ENCODE measurements at places on chromosomes 2 and 18.

DNA sequence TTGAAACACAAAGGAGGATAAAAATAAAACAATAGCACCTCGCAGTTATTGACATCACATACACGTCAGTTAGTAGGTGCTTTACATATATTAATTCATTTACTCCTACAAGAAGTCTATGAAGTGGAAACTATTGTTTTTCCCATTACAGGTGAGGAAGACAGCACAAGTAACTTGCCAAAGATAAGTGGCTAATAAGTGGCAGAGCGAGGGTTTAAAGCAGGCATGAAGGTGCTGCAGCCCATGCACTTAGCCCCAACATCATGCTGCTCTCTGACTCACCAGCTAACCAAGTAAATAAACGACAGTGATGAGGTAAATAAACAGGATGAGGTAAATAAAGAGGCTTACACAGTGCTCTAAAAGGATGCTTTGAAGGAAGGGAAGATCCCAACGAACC lies 498.6 kb upstream of the ZEB2 start:
- no peak for DNase-seq

- DNase-seq = no peak
These were observed 339.8 kb upstream of the TCF4 start for GRCh38 chr18:55927831-55928230.

- DNase-seq = no peak
These were observed 70.7 kb downstream of the EML4 start for GRCh38 chr2:42239811-42240210.

DNA sequence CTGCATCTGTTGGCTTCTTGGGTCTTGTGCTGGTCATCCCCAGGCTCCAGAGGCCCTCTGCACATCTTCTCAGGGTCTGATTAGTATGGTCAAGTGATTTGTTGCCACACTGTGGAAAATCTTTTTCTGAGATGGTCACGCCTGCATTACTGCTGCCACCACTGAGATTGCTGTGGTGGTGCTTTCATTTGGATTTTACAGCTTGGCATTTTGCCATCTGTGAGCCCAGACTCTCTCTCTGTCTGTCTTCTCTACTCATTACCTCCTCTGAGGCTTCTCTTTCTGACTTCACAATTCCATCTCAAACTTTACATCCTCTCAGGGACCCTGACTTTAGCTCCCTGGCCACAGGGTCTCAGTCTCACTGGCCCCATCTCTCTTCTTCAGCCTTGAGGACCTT lies 154.6 kb downstream of the LRRTM1 start:
- no peak for DNase-seq

DNA sequence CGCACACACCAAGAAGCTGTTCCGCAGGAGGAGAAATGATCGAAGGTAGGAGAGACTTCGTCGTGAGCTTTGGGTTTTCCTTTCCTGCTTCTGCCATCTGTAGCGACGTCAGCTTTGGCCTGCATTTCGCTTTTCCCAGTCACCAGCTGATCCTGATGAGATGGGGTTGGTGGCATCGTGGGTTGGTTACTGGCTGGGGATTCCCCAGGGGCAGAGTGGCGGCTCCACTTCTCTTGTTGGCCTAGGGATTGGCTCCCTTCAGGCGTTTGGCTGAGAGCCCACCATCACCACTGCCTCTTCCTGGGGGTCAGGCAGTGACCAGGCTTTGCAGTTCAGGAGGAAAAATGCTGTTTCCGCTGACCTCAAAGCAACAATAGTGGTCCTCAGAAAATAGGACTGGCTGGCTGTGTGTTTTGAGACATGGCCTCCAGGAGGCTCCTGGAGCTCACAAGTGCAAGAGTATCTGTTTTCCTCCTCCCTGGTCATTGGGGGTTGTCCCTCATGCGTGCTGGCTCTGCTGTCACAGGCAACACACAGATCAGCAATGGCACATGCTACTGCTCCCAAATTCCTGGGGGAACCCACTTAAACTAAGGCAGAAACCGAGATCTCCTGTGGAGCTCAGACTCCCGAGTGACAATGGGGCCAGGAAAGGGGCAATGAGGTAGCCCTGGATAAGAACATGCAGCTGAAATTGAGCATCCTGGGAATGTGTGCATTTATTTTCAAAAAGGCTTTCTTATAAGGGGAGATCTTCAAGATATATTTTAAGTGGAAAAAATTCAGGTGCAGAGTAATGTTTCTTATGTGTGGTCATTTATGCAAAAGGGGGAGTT lies 173.0 kb downstream of the CTIF start:
- peak; percentile 7 for DNase-seq

- DNase-seq = no peak
These were observed 14.6 kb upstream of the KCNE4 start for GRCh38 chr2:223037445-223037800.

DNA sequence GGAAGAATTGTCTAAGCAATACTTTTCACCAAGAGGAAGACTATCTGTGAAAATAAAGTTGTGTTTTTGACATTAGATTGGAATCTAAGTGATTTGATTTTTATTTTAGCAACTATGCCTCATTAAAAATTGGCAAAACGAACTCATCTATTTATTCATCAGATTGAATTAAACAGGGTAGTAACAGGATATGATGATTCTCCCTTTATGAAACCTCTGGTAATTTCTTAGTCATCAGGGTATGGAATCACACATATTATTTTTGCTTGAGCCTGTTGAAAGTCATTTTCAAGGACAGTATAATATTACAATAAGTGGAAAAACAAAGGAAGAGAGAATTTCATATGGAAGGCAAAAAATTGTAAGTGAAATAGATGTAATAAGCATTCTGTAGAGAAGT lies 22.0 kb downstream of the ZNF804A start:
- DNase-seq = no peak

GRCh38 chr2:16744521-16744920 lies 78.9 kb upstream of the CYRIA start:
- DNase-seq = no peak

DNA sequence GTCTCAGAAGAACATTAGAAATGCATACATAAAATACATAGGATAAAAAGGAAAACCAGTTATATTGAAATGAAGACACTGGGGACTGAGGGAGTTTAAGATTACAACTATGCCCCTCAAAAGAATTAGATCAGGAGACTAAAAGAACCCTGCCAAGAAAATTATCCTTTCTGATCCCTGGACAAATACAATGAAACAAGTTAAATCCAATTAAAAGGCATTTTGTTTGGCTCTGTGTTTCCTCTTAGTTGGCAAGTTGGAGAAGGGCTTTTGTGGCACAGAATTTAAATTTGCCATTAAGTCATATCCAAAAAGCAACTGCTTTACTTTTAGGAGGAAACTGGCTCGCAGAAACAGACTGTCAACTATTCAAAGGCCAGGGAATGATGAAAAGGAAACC lies 99.1 kb upstream of the CD302 start:
- DNase-seq = no peak
